Epithelial cell of prostate (primary cell): ENCODE measurements at places on chromosomes 13 and 19.
A peak's percentile ranks its signal among the peaks of the same experiment; 100 is the strongest.

DNA sequence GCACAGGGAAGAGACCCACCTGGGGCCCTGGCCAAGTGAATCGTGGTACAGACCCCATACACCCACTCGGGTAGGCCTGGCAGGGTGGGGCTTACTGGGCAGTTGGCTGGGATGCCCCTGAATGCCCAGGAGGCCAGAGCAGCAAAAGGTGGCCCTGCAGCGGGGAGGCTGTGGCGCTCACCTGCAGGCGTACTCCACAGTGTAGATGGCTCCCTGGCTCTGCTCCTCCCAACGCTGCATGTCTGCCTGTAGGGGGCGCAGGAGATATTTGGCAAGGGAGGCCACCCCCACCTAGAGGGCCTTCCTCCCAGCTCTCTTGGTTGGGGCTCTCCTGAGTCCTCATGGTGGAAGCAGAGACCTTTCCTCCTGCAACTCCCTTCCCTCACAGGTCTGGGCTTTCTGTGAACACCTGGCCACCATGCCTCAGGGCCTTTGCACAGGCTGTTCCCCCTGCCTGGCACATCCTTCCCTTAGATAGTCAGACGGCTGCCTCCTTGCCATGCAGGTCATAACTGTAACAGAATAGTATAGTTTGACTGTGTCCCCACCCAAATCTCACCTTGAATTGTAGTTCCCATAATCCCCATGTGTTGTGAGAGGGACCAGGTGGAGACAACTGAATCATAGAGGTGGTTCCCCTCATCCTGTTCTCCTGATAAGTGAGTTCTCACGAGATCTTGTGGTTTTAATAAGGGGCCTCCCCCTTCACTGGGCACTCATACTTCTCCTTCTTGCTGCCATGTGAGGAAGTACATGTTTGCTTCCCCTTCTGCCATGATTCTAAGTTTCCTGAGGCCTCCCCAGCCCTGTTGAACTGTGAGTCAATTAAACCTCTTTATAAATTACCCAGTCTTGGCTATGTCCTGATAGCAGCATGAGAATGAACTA is 5.9 kb downstream of the BORCS8 start:
- DNase-seq: no peak

- no peak for DNase-seq
These were observed 27.3 kb downstream of the ZC3H4 start for GRCh38 chr19:47086280-47086679.

GRCh38 chr19:51292971-51293370 is 18.5 kb upstream of the IGLON5 start:
- no peak for DNase-seq

DNA sequence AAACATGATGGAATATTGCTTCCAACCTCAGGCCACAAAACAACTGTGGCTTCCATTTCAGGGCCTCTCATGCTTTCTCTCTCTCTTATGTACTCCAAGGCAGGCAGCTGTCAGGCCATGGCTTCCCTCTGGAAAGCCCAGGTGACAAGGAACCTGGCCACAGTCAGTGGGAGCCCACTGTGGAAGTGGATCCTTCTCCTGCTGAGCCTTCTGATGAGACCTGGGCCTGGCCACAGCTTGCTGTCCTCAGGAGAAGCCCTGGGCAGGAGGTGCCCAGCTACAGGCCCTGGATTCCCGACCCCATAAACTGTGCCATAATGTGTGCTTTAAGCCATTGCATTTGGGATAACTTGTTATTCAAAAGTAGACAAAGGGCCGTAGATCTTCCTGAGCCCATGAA is 71.2 kb downstream of the SPACA7 start:
- no peak for DNase-seq

- no peak for DNase-seq
These were observed 90.3 kb downstream of the KDM4B start for GRCh38 chr19:5059213-5059574.

GRCh38 chr13:24493356-24493755 is 19.2 kb downstream of the PARP4 start:
- no peak for DNase-seq

DNA sequence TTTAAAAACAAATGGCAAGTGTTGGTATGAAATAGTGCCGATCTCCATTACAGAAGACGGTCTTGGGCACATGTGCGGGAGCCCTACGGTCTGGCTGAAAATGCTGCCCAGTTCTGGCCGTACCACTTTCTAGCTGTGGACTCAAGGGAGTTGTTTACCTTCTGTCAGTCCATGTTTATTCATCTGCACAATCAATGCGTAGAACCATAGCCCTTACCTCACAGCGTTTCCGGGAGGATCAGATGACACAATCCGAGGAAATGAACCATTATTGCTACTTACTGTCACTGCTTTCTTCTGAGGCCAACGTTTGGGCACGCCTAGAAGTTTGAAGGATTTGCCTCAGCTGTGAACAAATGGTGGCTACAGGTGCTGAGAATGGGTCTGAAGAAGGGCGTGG is 31.2 kb downstream of the GADD45B start:
- peak; percentile 70 for DNase-seq

DNA sequence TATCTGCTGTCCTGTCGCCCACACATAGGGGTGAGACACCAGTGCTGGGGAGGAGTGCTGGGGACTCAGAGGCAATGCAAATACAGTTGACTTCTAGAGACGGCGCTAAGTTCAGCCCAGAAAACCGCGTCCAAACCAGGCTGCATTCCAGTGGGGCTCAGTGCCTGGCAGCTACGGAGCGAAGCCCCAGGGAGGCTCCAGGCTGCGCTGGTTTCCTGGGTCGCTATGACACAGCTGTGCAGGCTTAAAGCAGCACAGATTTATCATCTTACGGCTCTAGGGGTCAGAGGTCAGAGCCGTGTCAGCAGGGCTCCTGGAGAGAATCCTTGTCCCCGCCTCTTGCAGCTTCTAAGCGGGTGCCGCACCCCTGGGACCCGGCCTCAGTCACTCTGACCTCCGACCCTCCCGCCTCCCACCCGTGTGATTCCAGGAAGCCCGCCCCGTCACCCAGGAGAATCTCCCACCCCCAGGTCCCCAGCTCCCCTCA is 61.6 kb downstream of the ANKRD10 start:
- DNase-seq: no peak

DNA sequence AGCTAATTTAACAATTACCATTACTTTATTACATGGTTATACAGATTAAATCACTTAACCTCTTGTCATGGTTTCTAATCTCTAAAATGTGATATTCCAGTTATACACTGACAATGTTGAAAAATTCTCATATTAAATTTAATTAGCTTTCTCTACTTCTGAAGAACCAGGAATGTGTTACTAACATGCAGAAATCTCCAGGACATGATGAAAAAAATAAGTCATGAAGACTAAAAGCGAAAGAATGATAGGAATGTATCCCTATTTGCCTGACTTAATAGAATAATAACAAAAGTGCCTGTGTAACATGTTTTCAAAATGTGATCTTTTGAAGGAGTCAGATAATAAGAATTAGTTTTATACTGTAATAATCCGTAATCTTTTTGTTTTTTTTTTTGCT is 2823.7 kb upstream of the PCDH20 start:
- DNase-seq: no peak

- DNase-seq: no peak
These were observed 4.7 kb downstream of the SLC1A5 start for GRCh38 chr19:46783670-46784069.

DNA sequence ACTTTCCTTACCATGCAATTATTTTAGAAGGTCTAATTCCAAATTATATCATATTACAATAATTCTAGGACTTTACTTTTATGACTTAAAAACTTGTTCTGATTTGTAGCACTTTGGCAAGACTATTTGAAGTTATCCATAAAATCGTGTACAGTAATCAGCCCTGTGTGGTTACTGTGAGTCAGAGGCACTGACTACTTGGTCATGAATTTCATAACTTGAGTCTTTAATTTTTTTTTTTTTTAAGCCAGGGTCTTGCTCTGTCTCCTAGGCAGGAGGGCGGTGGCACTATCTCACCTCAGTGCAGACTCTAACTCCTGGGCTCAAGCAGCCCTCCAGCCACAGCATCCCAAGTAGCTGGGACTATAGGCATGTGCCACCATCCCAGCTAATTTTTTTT is 1319.2 kb upstream of the SLC10A2 start:
- DNase-seq: peak; percentile 45

GRCh38 chr19:11247391-11247790 is 8.0 kb downstream of the ANGPTL8 start:
- DNase-seq: no peak

GRCh38 chr19:38022791-38023670 is 116.0 kb downstream of the SIPA1L3 start:
- DNase-seq: no peak

GRCh38 chr19:29139227-29139626 is 73.7 kb downstream of the UQCRFS1 start:
- DNase-seq: no peak

- peak; percentile 27 for DNase-seq
These were observed 65.9 kb downstream of the ENOX1 start for GRCh38 chr13:43720780-43721397.

- no peak for DNase-seq
These were observed 61.4 kb downstream of the DPF1 start for GRCh38 chr19:38162632-38163031.

- no peak for DNase-seq
These were observed 547 bp downstream of the KCNN1 start for GRCh38 chr19:17967257-17968051.

DNA sequence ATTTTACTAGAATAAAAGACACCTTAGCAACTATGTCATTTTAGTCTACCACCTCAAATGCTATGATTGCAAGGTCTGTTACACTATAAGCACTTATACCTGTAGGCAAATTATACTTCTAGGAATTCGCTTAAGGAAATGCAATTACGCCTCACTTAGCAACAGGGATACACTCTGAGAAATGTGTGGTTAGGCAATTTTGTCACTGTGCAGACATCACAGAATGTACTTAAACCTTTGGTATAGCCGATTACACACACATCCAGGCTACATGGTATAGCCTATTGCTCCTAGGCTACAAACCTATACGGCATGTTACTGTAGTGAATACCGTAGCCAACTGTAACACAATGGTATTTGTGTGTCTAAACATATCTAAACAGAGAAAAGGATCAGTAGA is 30.0 kb upstream of the ZNF573 start:
- DNase-seq: no peak

DNA sequence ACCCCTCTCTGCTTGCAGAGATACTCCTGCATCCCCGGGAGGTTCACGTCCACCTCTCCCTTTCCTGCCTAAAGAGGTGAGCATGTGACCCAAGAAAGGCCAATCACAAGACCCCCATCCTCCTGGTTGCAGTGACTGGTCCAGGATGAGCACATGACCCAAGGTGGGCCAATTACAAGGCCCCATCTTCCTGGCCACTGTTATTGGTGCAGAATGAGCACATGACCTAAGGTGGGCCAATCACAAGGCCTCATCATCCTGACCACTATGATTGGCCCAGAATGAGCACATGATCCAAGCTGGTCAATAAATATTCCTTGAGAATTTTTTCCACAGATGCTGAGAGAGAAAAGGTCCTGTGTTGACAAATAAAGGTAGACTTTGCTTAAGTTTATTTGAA is 350.7 kb downstream of the EFNB2 start:
- no peak for DNase-seq

- no peak for DNase-seq
These were observed 5.1 kb downstream of the ZNF565 start for GRCh38 chr19:36209372-36209771.

- DNase-seq: no peak
These were observed 10.5 kb downstream of the GNG7 start for GRCh38 chr19:2691951-2692350.

DNA sequence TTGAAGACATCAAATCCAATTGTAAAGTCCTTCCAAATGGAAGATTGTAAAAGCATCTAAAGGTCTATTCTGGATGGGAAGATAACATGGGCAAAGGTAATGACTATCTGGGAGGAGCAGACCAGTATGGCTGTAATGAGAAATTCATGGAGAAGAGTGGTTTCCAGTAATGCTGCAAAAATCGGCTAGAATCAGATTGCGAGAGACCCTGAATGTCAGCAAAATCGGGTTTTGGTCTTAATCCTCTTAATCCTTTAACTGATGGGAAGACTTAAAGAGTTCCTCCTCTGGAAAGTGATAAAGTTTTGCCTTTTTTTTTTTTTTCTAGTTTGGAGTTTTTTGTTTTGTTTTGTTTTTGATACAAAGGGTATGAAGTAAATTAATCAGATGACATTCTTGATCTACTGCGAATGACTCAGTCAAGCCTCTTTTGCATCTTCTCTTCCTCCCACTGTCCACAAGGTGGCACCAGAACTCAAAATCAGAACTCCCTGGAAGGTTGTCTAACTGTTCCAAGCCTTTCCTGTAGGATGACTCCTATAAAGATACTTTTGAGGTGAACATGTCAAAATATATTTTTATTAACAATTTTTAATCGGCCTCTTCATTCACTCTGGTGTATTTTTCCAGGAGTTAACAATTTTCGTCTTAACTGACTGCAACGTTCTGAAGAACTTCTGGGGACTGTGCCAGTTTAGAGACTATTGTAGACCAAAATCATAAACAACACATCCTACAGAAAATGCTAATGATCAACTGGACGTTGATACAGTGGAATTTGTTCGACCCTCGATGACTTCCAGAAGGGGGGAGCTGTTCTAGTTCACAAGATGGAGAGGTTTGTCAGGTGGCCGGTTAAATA is 213.3 kb upstream of the MIR17HG start:
- DNase-seq: peak; percentile 6

DNA sequence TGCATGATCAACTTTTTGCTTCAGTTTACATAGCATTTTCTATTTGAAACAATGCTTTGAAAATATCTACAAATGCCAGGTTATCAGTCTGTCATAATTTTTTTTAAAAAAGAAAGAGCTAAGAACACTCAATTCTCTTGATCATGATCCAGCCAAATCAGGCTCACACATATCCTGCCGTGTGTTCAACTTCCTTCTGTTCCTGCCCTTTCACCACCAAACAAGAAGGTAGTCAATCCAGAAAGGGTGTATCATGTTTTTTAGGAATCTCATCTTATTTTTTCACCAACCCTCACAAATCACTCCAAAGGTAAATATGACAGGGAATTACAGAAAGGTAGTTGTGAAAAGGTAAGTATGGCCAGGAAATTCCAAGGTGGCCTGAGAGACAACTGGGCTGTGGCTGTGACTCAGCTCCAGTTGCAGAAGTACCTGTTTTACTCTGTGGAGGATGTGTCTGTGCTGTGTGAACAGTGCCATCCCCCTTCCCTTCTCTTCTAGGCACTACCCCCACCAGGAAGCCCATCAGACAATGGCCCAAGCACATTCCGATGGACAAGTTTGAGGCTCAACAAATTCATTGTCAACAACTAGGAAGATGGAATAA is 138.8 kb upstream of the GJB6 start:
- peak; percentile 83 for DNase-seq
